ENCODE measurements at places on chromosomes 1 and 21.
A peak's percentile ranks its signal among the peaks of the same experiment; 100 is the strongest.

DNA sequence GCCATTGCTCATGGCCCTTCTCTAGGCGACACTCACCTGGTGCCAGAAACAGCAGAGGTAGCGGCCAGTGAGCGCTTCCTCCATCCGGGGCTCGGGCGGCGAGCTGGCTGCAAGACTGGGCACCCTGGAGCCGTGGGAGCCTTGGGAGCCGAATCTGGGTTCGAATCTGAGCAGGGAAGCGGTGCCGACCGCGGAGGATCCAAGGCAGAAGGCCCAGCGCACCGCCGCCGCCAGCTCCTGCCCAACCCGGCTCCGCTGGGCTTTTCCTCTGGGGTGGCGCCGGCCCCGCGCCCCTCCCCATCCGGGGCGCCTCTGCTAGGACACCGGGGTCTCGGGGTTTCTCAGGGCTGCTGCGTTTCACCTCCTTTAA, 1.7 kb upstream of the PRDM16 start:
- DNase-seq = no peak
- no peak overlapping the region for H3K27ac ChIP-seq
- H3K36me3 ChIP-seq = no peaks in the 10 kb centered on the region
- H3K27me3 ChIP-seq = no peaks in the 10 kb centered on the region

DNA sequence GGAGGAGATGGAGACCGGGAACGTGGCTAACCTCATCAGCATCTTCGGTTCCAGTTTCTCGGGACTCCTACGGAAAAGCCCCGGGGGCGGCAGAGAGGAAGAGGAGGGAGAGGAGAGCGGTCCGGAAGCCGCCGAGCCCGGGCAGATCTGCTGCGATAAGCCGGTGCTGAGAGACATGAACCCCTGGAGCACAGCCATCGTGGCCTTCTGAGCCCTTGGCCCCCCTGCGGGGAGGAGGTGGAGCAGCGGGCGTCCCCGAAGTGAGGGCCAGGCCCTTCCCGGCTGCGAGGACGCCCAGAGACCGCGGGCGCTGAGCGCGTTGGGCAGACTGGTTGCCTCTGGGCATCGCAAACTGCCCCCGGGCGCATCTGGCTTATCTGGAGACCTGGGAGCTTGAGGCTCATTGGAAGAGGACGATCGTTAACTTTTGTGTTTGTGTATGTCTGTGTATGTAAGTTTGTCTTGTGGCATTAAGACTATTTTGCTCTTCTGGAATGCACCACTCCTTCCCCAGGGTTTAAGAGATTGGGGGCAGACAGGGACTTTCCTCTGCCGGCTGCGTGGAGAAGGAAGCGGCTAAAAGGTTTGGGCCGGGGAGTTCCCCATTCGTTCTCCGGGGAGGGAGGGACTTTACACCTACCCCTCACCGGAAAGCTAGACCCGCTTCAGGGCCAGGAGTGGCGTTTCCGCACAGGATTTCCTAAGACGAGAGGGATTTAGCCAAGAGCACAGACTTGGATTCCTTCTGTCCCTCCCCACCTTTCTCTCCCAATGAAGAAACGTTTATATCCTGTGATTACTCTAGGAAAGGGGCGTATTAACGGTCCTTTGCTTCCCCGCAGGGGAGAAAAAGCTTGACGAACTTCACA, 1.4 kb downstream of the IER5 start:
- DNase-seq = peak; percentile 88
- peak overlapping the region; percentile 78 for H3K4me3 ChIP-seq
- H3K27me3 ChIP-seq = no peaks in the 10 kb centered on the region
- no peaks in the 10 kb centered on the region for H3K36me3 ChIP-seq
- H3K27ac ChIP-seq = peak overlapping the region; percentile 86

DNA sequence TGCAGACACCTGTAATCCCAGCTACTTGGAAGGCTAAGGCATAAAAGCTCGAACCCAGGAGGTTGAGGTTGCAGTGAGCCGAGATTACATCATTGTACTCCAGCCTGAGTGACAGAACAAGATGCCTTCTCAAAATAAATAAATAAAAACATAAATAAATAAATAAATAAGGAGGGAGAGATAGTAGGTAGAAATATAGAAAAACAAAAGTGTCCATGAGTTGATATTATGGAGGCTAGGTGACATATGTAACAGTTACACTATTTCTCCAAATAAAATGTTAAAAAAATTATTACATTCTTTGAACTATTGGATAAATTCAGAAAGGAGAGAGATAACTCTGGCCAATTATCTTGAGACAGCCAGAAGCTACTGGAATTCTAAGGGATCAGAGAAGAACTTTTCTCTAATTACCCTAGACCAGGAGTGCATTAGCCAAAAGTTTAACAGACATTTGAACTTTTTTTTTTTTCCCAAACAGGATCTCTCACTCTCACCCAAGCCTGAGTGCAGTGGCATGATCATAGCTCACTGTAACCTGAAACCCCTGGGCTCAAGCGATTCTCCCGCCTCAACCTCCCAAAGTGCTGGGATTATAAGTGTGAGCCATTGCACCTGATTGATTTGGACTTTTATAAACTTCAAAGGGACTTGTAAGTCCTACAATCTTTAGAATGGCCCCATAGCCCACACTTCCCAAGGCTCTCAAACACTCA, 17.6 kb downstream of the SYNJ1 start:
- peaks cover 2% of the 10 kb centered on the region for H3K4me1 ChIP-seq
- no peaks in the 10 kb centered on the region for H3K27me3 ChIP-seq
- H3K36me3 ChIP-seq = no peaks in the 10 kb centered on the region
- H3K4me3 ChIP-seq = no peak overlapping the region
- no peak overlapping the region for H3K27ac ChIP-seq
- DNase-seq = no peak

DNA sequence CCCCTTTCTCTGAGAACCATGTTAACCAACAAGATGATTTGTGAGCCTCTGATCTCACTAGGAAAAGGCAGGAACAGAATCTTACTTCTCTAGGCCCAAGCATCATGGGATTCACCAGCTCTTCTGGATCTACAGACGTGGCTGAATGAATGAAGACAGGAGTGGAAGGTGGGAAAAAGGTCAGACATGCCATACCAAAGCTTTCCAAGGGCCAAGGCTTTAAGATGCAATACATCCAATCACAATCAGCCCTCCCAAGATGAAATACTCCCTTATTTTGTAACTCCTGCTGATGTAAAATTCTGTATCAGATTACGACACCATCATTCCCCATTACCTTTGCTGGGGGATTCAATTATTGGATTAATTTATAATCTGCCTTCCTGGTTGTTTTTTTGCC, 80.9 kb downstream of the SSBP3 start:
- no peaks in the 10 kb centered on the region for H3K27me3 ChIP-seq
- no peak for DNase-seq
- H3K27ac ChIP-seq = no peak overlapping the region
- H3K4me1 ChIP-seq = peaks cover 4% of the 10 kb centered on the region

GRCh38 chr1:202189001-202189790, 4.4 kb upstream of the LGR6 start:
- no peak overlapping the region for H3K4me3 ChIP-seq
- DNase-seq = peak; percentile 72
- peaks cover 13% of the 10 kb centered on the region for H3K4me1 ChIP-seq
- peaks cover 6% of the 10 kb centered on the region for H3K27me3 ChIP-seq

- peaks cover 8% of the 10 kb centered on the region for H3K4me1 ChIP-seq
- peaks cover 9% of the 10 kb centered on the region for H3K36me3 ChIP-seq
- DNase-seq = no peak
- H3K27ac ChIP-seq = no peak overlapping the region
- H3K27me3 ChIP-seq = no peaks in the 10 kb centered on the region
- no peak overlapping the region for H3K4me3 ChIP-seq
These were observed 7.8 kb downstream of the SLC41A1 start for GRCh38 chr1:205805082-205805711.

- DNase-seq = no peak
- H3K36me3 ChIP-seq = no peaks in the 10 kb centered on the region
- no peak overlapping the region for H3K4me3 ChIP-seq
These were observed 74.6 kb downstream of the DNTTIP2 start for GRCh38 chr1:93804412-93804811.

GRCh38 chr1:158076441-158076840, 83.0 kb downstream of the KIRREL1 start:
- H3K4me3 ChIP-seq = no peak overlapping the region
- peaks cover 2% of the 10 kb centered on the region for H3K4me1 ChIP-seq
- H3K27me3 ChIP-seq = no peaks in the 10 kb centered on the region
- H3K36me3 ChIP-seq = no peaks in the 10 kb centered on the region
- no peak overlapping the region for H3K27ac ChIP-seq

GRCh38 chr1:185132534-185132933, 24.2 kb downstream of the TRMT1L start:
- H3K4me1 ChIP-seq = no peaks in the 10 kb centered on the region
- no peak overlapping the region for H3K27ac ChIP-seq
- no peak for DNase-seq
- peaks cover 43% of the 10 kb centered on the region for H3K36me3 ChIP-seq
- no peak overlapping the region for H3K4me3 ChIP-seq

DNA sequence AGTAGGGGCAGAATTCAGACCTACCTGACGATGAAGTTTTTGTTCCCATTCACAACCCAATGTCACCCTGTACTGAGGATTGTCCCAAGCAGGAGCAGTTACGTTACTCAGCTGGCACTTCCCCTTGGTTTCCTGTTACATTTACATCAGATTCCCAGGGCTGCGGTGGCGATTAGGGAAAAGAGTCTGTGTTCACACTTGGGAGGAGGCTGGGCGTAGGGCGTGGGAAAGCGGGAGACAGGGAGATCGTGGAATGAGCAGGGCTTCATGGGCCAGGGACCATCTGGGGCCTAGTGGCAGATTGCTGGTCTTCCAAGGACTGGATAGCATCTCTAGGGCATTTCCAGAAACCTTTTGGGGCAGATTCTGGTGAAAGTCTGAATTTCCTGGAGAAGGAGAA, 39.0 kb downstream of the TBX19 start:
- H3K36me3 ChIP-seq = no peaks in the 10 kb centered on the region
- no peaks in the 10 kb centered on the region for H3K27me3 ChIP-seq
- H3K4me1 ChIP-seq = no peaks in the 10 kb centered on the region
- H3K27ac ChIP-seq = no peak overlapping the region
- no peak for DNase-seq

GRCh38 chr1:6638226-6638625, 13.6 kb downstream of the THAP3 start:
- peaks cover 86% of the 10 kb centered on the region for H3K36me3 ChIP-seq
- H3K4me3 ChIP-seq = no peak overlapping the region
- H3K27ac ChIP-seq = no peak overlapping the region
- no peak for DNase-seq
- no peaks in the 10 kb centered on the region for H3K4me1 ChIP-seq

- DNase-seq = no peak
- no peaks in the 10 kb centered on the region for H3K27me3 ChIP-seq
- H3K36me3 ChIP-seq = no peaks in the 10 kb centered on the region
These were observed 121.3 kb downstream of the TNNI3K start for GRCh38 chr1:74356493-74356892.

GRCh38 chr1:156281693-156282478, 739 bp downstream of the SMG5 start:
- H3K4me3 ChIP-seq = peak overlapping the region; percentile 48
- no peak for DNase-seq
- H3K27me3 ChIP-seq = no peaks in the 10 kb centered on the region
- peaks cover 25% of the 10 kb centered on the region for H3K36me3 ChIP-seq

DNA sequence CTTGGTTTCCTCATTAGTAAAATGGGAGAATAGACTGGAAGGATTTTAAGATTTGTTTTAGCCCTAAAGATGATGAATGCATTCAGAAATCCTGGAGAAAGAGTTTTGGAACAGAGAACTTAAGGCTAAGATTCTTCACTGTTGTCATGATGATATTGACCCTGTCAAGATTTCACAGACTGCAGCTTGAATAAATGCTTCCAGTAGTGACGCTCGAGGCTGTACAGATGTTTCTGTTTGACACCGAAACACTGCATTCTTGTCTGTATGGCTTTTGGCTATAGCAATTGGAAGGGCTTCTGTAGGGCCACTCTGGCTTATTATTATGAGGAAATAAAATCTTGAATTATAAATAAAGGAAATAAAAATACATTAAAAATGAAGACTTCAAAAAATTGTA, 25.7 kb downstream of the SIM2 start:
- peaks cover 4% of the 10 kb centered on the region for H3K27me3 ChIP-seq
- no peak overlapping the region for H3K4me3 ChIP-seq
- H3K36me3 ChIP-seq = no peaks in the 10 kb centered on the region

DNA sequence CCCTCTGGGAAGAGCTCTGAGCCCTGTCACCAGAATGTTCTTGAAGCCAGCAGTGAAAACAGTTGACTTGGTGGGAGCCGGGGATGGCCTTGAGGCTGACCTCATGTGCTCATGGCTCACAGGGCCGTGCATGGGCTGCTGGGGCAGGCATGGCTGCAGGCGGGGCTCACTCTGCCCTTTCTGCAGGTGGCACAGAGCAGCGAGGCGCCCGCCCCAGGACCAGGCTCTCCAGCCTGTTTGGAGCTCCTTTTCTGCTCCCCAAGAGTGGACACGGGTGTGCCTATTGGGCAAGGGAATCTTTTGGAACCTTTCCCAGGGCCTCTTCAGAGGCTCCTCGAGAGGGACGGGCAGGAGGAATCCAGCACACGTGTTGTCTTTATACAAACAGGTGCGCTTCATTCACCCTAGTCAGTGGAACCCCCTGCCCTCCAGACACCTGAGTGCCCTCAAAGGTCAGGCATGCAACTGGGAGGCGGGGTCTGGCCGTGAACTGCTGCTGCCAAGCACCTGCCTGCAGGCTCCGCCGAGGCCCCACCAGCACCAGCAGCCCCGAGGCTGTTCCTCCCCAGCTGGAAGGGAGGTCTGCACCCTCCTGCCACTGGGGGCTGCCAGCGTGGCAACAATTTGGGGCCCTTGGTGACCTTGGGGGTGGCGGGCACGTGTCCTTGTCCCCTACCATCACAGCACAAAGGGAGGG, 2.6 kb upstream of the TTC34 start:
- no peaks in the 10 kb centered on the region for H3K36me3 ChIP-seq
- no peak for DNase-seq
- no peak overlapping the region for H3K4me3 ChIP-seq
- no peaks in the 10 kb centered on the region for H3K4me1 ChIP-seq

DNA sequence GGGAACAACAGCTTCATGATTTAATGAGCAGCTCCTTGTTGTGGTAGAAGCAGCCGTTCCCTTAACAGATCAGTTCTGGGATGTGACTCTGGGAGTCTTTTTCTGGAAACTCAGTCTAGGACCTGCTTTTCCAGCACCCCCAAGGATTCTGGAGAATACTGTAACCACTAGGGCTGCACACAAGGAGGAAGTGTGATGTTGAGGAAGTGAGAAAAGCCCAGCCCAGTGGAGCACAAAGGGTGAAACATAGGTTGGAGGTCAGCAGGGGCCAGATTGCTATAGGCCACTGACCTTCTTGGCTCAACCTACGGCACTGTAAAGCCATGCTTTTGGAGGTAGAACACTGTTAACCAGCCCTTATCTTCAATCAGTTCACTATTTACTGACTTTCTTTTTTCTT, 10.1 kb upstream of the PLA2G5 start:
- no peaks in the 10 kb centered on the region for H3K27me3 ChIP-seq
- no peaks in the 10 kb centered on the region for H3K36me3 ChIP-seq
- DNase-seq = peak; percentile 15
- no peaks in the 10 kb centered on the region for H3K4me1 ChIP-seq
- H3K4me3 ChIP-seq = no peak overlapping the region

DNA sequence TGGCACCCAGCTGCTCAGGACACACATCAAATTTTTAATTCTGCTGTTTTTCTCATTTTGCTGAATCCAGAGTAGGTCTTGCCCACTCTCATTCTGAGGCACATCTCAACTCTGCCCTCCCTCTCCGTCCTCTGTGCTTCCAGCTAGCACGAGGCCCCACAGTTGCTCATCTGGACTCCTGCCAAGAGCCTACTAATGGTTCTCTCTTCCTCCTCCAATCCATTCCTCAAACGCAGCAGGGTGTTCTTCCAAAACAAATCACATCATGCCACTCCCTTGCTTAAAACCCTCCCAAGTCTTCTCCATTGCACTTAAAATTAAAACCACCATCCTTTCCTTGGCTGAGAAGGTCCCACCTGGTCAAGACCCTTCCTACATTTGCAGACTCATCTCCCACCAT, 49.8 kb upstream of the SCAF4 start:
- no peak overlapping the region for H3K4me3 ChIP-seq
- no peaks in the 10 kb centered on the region for H3K36me3 ChIP-seq
- DNase-seq = no peak
- no peaks in the 10 kb centered on the region for H3K4me1 ChIP-seq
